CD4-positive, alpha-beta T cell treated with Interleukin-1 beta for 1 hour (primary cell): ENCODE measurements at places on chromosomes 5 and 9.
A peak's percentile ranks its signal among the peaks of the same experiment; 100 is the strongest.

DNA sequence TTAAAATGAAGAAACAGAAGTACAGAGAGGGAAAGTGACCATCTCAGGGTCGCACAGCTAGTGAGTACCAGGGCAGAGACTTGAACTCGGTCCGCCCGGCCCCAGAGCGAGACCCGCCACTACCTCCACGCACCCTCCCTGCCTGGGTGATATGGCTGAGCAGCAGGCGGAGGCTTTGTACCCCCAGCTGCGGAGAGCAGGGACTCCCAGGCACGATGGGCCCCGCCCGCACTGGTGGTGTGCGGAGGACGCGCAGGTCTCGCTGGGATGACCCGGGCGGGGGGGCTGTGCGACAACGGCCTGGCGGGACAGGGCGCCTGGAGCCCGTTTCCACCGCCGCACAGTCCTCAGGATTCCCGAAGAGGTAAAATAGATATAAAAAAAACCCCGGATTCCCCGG is 64.7 kb upstream of the LARP1 start:
- no peak for DNase-seq

GRCh38 chr9:123282362-123283047 is 14.1 kb upstream of the STRBP start:
- DNase-seq: no peak

GRCh38 chr9:123074628-123075027 is 41.2 kb downstream of the GPR21 start:
- DNase-seq: no peak

DNA sequence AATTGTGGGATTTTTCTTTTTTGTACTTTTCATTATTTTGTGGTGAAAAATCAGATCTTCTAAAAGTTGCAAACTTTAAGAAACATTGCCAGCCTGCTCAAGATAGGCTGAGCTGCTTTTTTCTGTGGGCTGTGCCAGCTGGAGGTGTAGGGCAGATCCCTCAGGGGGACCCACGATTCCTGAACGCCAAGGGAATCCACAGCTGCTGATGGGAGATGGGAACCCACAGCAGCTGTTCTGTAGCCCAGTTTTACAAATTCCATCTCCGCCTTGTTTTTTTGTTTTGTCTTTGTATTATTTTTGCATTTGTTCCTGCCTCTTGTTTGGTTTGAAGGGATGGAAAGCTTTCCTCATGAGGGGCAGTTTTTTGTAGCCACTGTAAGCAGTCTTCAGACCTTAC is 91.0 kb downstream of the WWC1 start:
- no peak for DNase-seq

GRCh38 chr5:58672521-58672920 is 89.6 kb downstream of the RAB3C start:
- no peak for DNase-seq

- DNase-seq: no peak
Measured at GRCh38 chr5:66333192-66333591, 189.1 kb downstream of the SREK1 start.

DNA sequence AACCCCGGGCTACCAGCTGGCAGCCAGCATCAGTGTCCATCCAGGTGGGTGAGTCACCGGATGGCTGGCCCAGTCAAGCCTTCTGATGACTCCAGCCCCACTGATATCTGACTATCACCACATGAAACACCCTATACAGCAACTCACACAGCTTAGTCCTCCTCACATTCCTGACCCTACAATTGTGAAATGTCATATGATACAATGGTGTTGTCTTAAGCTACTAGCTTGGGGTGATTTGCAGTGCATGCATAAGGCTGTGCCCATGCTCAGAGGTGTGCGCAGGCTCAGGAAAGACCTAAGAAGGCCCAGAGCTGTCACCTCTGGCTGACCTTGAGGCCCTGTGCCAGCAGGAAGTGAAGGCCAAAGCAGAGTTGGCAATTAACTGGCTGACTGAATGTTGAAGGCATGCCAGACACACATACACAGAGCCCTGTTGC is 21.5 kb upstream of the SEMA4D start:
- DNase-seq: no peak

GRCh38 chr5:43332401-43332800 is 19.2 kb upstream of the HMGCS1 start:
- no peak for DNase-seq

DNA sequence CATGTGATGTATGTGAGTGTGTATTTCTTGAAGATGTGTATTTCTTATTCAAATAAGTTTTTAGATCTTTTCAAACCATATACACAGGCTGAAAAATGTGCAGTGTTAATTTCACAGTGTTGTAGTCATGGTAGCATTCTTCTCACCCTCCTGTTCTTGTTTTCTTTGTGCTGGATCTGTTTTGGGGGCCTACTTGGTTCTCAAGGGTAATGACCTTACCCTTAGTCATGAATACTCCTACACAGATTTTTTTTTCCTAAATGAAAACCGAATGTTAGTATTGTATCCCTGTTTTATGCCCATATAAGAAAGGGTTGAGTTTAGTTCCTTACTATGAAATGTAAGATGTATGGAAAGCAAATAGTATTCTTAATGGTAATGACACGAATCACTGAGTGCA is 88.0 kb downstream of the SLC44A1 start:
- no peak for DNase-seq

DNA sequence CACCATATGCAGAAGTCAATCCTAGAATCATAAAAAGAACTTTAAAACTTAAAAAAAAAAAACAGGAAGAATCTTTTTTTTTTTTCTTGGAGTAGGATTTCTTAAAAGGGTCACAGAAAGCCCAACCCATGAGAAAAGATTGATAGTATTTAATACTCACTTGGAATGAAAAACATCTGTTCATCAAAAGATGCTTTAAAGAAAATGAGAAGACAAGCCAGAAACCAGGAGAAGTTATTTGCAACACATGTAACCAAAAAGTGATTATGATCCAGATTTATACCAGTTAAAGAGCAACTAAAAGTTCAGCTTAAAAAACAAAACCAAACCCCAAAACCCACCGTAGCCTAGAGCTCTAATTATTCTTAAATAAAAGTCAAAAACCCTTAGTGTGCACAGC is 69.3 kb downstream of the TLE4 start:
- DNase-seq: no peak

- DNase-seq: no peak
Measured at GRCh38 chr9:123597876-123598556, 242.0 kb downstream of the CRB2 start.

GRCh38 chr5:68529581-68529980 is 314.0 kb downstream of the PIK3R1 start:
- DNase-seq: no peak

- DNase-seq: peak; percentile 80
Measured at GRCh38 chr9:127943731-127944144, 6.1 kb upstream of the DPM2 start.

DNA sequence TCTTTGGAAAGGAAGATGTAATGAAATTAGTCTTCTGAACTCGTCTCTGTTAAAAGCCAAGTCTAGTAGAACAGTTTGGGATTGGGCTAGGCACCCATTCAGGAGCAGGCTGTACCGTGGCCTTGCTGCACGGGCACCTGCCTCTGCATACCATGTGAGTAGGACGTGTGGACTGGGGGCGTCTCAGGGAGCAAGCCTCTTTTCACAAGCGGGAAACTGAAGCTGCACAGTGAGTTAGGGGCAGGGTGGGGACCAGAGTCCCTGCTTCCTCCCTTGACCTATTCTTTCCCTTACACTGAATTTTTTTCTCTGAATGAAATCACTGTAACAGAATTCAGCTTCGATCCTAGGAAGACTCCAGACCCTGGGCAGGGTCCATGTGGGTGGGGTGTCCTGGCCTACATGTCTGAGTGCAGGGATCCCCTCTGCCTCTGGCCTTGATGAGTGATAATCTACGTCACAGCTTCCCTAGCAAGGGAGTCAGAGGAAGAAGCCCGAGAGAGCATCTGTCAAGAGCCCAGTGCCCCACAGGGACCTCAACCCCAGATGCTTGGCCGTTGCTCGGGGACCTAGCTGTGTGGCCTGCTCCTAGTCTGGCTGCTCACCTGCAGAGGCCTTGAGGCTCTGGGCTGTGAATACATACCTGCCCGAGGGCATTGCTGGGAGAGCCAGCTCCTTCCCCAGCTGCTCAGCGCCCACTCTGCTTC is 15.1 kb downstream of the PHF2 start:
- DNase-seq: no peak

- no peak for DNase-seq
Measured at GRCh38 chr9:119487118-119487827, 118.0 kb upstream of the BRINP1 start.

GRCh38 chr9:127340721-127341120 is 56.2 kb upstream of the SLC2A8 start:
- no peak for DNase-seq

GRCh38 chr9:70566751-70567150 is 152.3 kb upstream of the KLF9 start:
- no peak for DNase-seq

DNA sequence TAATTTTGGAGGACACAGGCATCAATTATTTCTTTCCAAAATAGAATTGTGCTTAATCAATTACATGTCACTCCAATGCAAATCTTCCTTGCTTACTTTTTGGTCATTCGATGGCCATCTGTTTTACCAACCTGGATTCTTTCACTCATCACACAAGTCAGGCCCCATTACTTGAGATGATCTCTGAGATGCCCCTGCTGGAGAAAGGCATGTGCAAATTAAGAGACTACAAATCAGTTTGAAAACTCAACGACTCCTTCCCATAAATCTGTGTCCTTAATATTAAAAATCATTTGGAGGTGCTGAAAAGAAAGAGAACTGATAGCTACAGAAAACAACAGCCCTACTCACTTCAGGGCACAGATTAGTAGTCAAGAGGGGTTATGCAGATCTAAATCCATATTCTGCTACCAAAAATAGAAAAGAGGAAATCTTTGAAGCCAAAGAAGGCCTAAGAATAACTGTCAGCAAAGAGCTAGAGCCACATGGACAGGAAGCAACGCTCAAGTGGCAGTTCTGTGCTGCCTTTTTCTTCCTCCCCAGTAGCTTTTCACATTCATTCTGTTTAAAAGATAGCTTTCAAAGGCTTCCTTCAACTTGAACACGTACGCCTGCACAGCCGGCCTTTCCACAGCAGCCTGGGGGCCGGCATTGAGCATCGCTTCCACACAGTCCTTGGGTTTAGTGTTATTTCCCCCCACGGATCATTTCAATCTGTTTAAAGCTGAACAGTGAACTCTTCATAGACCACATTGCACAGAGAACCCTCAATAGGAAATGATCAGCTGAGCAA is 79.3 kb upstream of the MAP3K1 start:
- DNase-seq: no peak

DNA sequence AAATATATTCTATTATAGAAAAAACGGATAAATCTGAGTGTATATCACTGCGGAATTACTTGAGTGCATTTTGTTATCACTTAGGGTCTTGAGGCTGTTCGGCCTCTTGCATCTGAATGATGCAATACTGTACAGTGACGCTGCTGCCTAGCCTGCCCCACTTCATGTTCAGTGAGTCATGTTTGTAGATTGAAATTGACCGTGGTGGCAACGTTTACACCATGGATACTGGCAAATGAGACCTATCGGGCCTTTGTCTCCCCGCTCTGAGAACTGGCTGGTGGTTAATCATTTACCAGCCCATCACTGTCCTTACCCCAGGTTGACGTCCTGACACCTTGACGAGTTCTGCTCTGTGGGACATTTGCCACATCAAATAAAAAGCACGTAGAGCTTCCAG is 510.1 kb upstream of the ADAMTS16 start:
- DNase-seq: no peak

- no peak for DNase-seq
Measured at GRCh38 chr5:140366589-140367255, 6.7 kb downstream of the SLC4A9 start.

DNA sequence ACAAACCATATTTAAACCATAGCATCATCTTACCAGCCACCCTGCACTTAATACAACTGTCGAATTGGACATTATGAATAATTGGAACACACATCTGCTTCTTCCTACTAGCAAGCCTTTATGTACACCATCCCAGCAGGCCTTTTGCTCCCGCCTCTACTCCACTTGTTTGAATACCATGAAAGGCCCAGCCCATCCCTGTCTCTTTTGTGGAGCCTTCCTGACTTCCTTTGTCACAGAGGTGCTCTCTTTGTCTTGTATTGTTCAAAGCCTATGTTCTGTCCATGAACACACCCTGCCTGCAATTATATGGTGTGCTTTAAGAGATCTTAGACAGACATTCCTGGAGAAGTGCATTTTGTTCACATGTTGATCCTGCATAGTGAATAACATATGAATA is 465.7 kb downstream of the DIRAS2 start:
- DNase-seq: no peak

DNA sequence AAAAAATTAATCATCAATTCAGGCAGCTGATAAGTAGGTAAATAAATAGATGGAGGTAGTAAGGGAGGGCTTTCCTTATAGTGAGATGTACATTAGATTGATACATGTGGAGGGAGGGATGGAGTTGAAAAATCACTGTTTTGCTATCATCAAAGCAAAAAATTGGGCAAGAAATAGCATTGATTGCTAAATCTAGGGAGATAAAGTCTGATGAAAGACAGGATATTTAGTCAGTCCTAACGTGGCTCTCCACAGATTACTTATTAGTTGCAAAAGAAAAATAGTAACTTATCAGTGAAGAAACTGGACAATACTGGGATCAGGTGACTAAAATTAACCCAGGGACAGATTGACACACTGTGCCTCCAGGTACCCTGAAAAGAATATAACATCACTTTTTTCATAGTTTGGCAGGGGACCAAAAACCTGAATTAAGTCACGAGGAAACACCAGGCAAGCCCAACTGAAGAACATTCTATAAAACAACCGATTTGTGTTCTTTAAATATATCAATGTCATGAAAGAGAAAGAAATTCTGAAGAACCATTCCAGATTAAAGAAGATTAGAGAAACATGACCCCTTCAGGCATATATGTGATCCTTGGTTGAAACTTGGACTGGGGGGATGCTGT is 27.1 kb upstream of the GOLPH3 start:
- DNase-seq: no peak

DNA sequence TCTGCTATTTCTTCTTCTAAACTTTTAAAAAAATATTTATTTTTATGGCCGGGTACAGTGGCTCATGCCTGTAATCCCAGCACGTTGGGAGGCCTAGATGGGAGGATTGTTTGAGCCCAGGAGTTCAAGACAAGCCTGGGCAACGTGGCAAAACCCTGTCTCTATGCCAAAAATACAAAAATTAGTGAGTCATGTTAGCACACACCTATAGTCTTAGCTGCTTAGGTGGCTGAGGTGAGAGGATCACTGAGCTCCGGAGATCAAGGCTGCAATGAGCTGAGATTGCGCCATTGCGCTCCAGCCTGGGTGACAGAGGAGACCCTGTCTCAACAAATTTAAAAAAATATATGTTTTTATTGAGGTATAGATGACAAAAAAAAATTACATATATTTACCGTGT is 5.6 kb downstream of the AP3S1 start:
- DNase-seq: no peak

GRCh38 chr9:108245331-108245730 is 610.5 kb downstream of the ACTL7B start:
- DNase-seq: no peak

GRCh38 chr5:6135977-6136376 is 242.4 kb downstream of the MED10 start:
- DNase-seq: no peak

- DNase-seq: no peak
Measured at GRCh38 chr5:157046041-157046440, 12.9 kb downstream of the HAVCR1 start.
